Lung (tissue), 17 donors: ENCODE measurements at places on chromosomes 1 and 21. TPM values are rescaled to one million over a fixed set of nuclear protein-coding genes. Genes with fewer than 3 reads are reported as not detected.

PLEKHA6 gene
- 2.8 TPM for total RNA-seq

DNA sequence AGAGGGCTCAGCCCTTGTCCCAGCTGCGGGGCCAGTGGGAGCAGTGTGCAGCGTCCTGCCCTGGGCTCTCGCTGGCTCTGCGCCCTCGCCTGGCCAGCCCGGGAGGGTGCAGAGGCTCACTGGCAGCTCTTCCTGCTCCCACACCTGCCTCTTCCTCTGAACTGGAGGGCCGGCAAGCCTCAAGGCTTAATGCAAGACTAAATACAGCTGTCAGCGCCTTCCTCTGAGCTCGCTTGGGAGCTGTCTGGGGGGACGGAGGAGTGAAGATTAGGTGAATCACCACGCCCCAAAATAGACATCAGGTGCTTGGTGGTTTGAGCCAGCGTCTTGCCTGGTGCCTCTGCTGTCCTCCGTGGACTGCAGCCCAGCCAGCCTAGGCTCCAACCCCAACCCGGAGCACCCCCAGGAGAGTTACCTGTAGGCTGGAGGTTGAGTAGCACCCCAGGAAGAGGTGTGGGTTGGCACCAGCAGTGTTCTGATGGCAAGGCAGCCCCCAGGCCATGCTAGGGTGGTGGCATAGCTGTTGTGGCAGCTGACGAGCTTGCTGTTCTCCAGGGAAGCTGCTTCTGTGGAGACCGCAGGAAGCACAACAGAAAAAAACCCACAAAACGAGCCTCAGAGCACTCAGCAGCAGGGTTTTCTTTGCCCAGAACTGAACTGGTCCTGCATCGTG, 36.9 kb downstream of the UMODL1 start:
- peak; percentile 69 for DNase-seq
- no peak overlapping the region for H3K27ac ChIP-seq
- H3K27me3 ChIP-seq: no peaks in the 10 kb centered on the region
- H3K4me3 ChIP-seq: no peak overlapping the region
- H3K36me3 ChIP-seq: no peaks in the 10 kb centered on the region
- H3K4me1 ChIP-seq: peaks cover 6% of the 10 kb centered on the region

DNA sequence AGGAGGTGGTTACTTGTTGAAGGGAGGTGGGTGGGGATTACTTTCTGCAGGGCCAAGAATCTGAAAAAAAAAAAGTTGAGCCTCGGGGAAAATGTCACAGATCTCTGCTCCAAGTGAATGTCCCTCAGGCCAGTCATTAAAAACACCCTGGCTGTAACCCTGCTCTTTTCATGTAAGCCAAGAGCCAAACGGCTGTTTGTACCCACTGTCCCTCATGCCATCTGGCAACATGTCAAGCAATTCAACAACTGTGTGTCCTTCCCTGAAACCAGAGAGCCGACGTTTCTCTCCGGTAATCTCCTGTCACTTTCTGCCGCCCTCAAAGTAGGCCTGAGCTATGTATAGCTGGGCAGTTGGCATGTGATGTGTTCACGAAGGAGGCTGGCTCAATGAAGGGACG, 14.7 kb downstream of the CASQ2 start:
- DNase-seq: peak; percentile 26
- H3K4me1 ChIP-seq: peaks cover 2% of the 10 kb centered on the region
- H3K27ac ChIP-seq: no peak overlapping the region
- no peaks in the 10 kb centered on the region for H3K36me3 ChIP-seq

GRCh38 chr21:42289926-42290325, 25.3 kb downstream of the TFF3 start:
- H3K4me1 ChIP-seq: no peaks in the 10 kb centered on the region
- H3K4me3 ChIP-seq: no peak overlapping the region
- no peak for DNase-seq
- no peaks in the 10 kb centered on the region for H3K27me3 ChIP-seq

GRCh38 chr21:25834381-25834780, 99.6 kb downstream of the GABPA start:
- no peaks in the 10 kb centered on the region for H3K36me3 ChIP-seq
- no peaks in the 10 kb centered on the region for H3K27me3 ChIP-seq
- no peak overlapping the region for H3K4me3 ChIP-seq
- H3K27ac ChIP-seq: no peak overlapping the region
- DNase-seq: no peak

- H3K4me1 ChIP-seq: no peaks in the 10 kb centered on the region
- no peaks in the 10 kb centered on the region for H3K27me3 ChIP-seq
- no peak overlapping the region for H3K27ac ChIP-seq
- H3K36me3 ChIP-seq: no peaks in the 10 kb centered on the region
These were observed 18.0 kb upstream of the IL20 start for GRCh38 chr1:206847337-206847834.

DNA sequence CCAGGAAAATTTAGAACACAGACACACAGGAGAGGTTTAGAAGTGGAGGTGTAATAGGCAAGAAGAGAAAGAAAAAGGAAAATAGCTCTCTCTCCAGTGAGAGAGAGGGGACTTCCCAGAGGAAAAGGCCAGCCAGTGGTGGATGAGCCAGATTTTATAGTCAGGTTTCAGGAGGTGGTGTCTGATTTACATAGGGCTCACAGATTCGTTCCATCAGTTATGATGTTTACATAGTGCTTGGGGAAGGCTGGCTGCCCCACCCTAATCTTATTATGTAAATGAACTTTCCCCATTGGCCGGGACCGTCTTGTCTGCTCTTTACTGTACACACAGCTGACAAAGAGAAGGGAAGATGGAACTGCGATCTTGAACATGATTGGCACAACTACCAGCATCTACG, 797.3 kb downstream of the PLA2G4A start:
- no peak overlapping the region for H3K4me3 ChIP-seq
- H3K4me1 ChIP-seq: no peaks in the 10 kb centered on the region
- DNase-seq: no peak
- no peaks in the 10 kb centered on the region for H3K27me3 ChIP-seq
- no peaks in the 10 kb centered on the region for H3K36me3 ChIP-seq
- H3K27ac ChIP-seq: no peak overlapping the region

DNA sequence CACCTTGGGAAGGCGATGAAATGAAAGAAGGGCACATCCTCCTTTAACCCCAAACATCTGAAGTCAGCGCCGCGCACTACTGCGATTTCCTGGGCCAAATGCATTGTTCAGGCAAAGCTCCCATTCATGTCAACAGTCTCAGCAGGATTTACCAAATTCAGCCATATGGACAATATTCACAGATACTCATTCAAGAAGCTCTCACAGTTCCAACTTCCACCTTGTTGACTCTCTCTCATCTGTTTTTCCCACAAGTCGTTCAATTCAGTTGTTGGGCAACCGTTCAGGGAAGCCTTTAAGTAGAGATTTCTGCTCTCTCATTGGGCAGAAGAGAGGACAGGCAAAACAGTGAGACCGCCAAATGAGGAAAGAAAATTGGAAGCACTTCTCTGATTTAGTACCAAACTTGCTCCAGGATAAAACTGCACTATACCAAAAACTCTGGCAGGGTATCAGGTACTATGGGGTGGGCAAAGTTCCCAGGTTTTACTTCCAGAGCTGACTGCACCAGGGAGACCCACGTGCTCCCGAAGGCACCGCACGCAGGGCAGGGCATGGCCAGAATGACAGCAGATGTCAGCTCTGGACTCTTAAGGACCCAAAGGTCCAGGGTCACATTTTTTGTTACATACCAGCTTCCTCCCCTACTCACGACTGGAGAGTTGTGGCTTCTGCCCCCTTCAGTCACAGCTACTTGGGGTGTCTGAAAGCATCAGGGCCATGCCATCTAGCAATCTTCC, 668.8 kb downstream of the KIF26B start:
- peaks cover 3% of the 10 kb centered on the region for H3K4me1 ChIP-seq
- H3K36me3 ChIP-seq: no peaks in the 10 kb centered on the region
- DNase-seq: peak; percentile 48
- no peak overlapping the region for H3K4me3 ChIP-seq

- H3K4me3 ChIP-seq: no peak overlapping the region
- no peaks in the 10 kb centered on the region for H3K27me3 ChIP-seq
- no peaks in the 10 kb centered on the region for H3K4me1 ChIP-seq
- no peak for DNase-seq
These were observed 12.1 kb downstream of the POU2F1 start for GRCh38 chr1:167232801-167233200.

DNA sequence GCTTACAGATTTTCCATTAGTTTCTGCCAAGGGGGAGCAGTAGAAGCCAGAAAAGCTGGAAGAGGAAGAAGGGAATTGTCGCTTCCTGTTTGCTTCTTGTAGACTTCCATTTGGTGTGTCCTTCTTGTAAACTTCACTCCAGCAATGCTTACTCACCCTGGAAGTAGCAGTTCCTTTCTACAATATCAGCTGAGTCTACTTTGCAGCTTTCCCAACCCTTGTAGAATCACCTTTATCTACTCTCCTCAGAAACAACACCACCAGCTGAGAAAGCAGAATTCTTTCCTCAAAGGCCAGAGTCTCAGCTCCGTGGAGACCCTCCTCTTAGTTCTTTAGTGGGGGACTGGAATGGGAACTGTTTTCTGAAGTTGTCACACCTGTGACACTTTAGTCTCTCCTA, 1136.7 kb upstream of the TMPRSS15 start:
- no peak overlapping the region for H3K27ac ChIP-seq
- no peaks in the 10 kb centered on the region for H3K27me3 ChIP-seq
- H3K4me1 ChIP-seq: no peaks in the 10 kb centered on the region
- H3K36me3 ChIP-seq: no peaks in the 10 kb centered on the region
- H3K4me3 ChIP-seq: no peak overlapping the region

- peaks cover 4% of the 10 kb centered on the region for H3K36me3 ChIP-seq
- H3K27ac ChIP-seq: no peak overlapping the region
- H3K27me3 ChIP-seq: no peaks in the 10 kb centered on the region
- no peak overlapping the region for H3K4me3 ChIP-seq
- no peaks in the 10 kb centered on the region for H3K4me1 ChIP-seq
These were observed 93.9 kb downstream of the PDE9A start for GRCh38 chr21:42747276-42747701.

- H3K4me1 ChIP-seq: no peaks in the 10 kb centered on the region
- no peak overlapping the region for H3K27ac ChIP-seq
- no peaks in the 10 kb centered on the region for H3K27me3 ChIP-seq
- H3K4me3 ChIP-seq: no peak overlapping the region
These were observed 189.7 kb downstream of the KCNH1 start for GRCh38 chr1:210944252-210944651.

DNA sequence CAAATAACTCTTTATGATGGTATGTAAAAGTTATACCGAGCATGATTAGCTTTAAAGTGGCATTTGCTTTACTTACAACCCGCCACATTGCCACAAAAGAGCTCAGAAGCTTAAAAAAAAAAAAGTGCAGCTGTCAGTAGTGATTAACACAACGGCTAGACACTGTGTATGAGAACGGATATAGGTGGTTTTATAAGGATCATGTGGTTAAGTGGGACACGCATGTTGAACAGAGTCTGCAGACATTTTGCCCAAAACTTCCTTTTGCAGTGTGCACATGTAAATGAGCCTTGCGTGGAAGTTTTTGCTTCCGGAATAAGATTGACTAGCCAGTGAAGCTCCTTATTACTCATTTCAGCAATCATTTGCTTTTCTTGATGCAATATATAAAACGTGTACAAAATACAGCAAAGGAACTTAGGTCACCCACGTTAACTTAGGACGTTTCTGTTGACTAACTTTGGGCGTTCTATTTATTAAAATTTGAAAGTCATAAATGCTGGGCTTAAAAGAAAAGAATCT, 58.7 kb upstream of the RGS1 start:
- no peaks in the 10 kb centered on the region for H3K36me3 ChIP-seq
- no peak overlapping the region for H3K27ac ChIP-seq
- no peak for DNase-seq
- no peaks in the 10 kb centered on the region for H3K4me1 ChIP-seq
- no peaks in the 10 kb centered on the region for H3K27me3 ChIP-seq

- H3K4me3 ChIP-seq: no peak overlapping the region
- no peak for DNase-seq
- H3K27ac ChIP-seq: no peak overlapping the region
- H3K27me3 ChIP-seq: no peaks in the 10 kb centered on the region
- peaks cover 17% of the 10 kb centered on the region for H3K36me3 ChIP-seq
These were observed 19.3 kb downstream of the RSBN1 start for GRCh38 chr1:113792986-113793385.

GRCh38 chr1:167221126-167221737, 546 bp downstream of the POU2F1 start:
- peaks cover 16% of the 10 kb centered on the region for H3K4me1 ChIP-seq
- H3K36me3 ChIP-seq: no peaks in the 10 kb centered on the region

DNA sequence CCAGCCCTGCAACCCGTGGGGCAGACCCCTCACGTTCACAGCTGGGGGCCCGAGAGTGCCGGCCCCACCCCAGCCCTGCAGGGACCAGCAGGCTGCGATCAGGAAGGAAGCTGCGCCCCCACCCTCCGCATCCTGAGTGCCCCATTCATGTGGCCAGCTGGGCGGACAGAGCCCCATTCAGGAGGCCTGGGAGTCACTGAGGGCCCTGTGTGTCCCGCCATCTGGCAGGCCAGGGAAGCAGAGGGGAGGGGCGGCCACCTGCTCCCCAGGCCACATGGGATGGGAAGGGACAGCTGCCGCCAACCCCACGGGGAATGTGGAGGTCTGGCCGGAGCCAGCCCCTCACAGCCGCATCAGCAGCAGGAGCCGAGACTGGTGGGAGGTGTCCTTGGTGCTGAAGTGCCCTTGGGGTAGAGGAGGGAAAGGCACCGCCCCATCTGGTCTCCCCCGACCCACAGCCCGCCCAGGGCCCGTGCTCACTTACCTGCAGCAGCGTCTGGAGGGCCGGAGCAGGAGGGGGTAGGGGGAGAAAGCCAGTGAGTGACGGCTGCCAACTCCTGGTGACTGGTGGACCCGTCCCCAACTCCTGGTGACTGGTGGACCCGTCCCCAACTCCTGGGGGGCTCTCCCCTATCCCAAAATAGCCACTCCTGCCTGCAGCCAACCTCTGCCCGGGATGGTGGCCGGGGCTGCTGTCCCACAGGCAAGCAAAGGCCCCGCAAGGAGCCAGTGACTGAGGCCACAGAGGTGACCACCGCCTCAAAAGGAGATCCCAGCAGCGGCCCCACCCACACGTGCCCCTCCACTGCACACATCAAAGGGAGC, 8.7 kb downstream of the ACAP3 start:
- H3K4me1 ChIP-seq: no peaks in the 10 kb centered on the region
- no peak overlapping the region for H3K27ac ChIP-seq
- H3K4me3 ChIP-seq: no peak overlapping the region
- peak; percentile 43 for DNase-seq
- H3K36me3 ChIP-seq: no peaks in the 10 kb centered on the region

DNA sequence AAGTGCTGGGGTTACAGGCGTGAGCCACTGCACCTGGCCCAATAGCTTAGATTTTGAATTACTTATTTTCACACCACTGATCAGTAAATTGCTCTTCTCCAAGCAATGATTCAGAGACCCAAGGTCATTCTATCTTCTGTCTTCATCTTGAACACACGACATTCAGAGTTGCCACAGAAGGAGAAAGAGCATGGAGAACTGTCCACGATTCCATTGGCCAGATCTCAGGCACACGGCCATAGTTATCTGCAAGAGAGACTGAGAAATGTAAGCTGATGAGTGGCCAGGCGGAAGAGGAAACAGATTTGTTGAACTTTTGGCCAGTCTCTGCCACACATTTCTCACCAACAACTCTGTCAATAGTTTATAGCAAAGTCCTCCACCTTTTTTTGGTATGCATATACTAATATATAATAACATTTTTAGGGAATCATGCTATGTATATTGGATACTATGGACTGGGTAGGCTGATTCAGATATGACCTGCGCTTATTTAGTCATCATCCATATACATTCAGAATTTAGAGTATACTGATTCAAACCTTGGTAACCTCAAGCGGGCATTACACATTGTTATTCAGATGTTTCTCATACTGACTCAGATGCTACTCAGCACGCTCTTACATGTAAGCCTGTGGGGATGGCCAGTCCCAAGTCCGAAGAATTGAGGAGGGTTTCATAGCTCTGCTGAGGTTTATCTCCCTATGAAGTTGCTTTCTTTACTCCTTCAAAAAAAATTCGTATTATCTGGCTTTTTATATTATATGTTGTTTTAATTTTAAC, 25.5 kb upstream of the CAP1 start:
- no peak overlapping the region for H3K4me3 ChIP-seq
- H3K36me3 ChIP-seq: no peaks in the 10 kb centered on the region
- no peaks in the 10 kb centered on the region for H3K27me3 ChIP-seq
- no peak overlapping the region for H3K27ac ChIP-seq
